ENCODE measurements at places on chromosomes 5 and 9.
A peak's percentile ranks its signal among the peaks of the same experiment; 100 is the strongest.

DNA sequence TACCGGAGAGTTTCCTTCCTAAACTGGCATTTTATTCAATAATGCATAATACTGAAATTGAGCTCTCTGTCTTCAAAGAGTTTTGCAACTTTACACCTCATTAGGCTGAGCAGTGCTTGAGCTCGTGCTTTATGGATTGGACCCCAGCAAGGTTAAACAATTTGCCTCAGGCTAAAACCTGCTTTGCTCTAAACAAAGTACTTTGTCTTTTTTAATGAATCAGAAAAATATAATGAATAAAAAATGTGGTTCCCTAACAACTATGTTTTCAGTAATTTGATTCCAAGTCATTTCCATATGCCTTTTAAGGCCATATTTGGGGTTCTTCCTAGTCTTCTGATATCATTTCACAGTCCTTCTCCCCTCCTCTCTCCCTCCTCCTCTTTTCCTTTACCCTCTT lies 20.0 kb downstream of the ZNF366 start:
- DNase-seq: no peak

DNA sequence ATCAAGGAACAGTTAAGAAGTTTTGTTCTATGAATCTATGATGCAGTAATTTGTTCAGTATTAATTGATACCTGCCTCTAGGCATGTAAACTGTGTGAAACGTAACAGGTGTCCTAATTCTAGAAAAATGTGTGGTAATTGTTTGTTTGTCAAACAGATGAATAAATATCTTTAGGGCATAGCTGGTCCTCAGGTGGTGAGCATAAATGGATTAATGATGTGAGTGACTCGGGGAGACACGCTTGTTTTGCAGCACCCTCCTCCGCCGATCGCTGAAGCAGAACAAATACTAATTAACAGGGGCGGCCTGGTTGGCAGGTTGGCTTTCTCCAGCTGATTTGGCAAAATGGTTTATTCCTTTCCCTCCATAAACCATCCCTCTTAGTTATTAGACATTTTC lies 88.8 kb downstream of the TLE4 start:
- DNase-seq: no peak

- no peak for DNase-seq
Measured at GRCh38 chr5:24367216-24367615, 277.6 kb downstream of the CDH10 start.

DNA sequence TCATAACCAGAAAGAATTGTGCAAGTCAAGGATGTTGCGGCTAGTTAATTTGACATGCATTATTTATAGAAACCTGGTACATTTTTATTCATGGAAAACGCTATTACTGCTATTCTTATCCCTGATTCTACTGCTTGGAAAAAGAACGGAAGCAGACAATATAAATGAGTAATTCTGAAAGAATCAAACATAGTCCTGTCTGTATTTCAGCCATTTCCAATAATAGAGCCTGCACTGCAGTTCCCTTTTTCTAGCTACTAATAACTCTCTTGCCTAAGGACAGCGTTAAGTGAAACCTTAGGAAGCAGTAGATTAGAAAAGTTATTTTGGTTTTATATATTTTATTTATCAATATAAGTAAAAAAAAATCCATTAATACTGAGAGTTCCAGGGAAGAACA lies 414.9 kb downstream of the CYLC2 start:
- no peak for DNase-seq

DNA sequence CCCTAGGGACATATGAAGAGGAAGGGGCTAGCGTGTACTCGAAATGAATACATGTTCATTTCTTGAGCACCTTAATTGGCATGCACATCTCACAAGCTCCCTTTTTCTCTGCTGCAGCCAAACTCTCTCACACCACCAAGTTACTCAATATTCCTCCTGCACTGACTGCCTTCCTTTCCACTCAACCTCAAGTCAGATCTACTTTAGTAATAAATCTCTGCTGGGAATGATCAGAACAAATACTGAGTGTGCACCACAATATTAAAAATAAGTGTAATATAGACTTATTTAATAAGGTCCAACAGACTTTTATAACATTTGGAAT lies 995.8 kb upstream of the WWC1 start:
- no peak for DNase-seq

DNA sequence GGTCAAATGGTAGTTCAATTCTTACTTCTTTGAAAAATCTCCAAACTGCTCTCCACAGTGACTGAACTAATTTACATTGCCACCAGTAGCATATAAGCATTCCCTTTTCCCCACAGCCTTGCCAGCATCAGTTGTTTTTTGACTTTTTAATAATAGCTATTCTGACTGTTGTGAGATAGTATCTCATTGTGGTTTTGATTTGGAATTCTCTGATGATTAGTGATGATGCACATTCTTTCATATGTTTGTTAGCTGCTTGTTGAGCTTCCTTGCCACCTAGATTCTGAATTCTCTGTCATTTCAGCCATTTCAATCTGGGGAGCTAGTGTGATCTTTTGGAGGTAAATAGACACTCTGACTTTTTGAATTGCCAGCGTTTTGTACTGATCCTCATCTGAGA lies 24.0 kb downstream of the CDK20 start:
- DNase-seq: no peak

GRCh38 chr9:83508067-83508466 lies 30.1 kb downstream of the FRMD3 start:
- no peak for DNase-seq

GRCh38 chr9:128001779-128002298 lies 21.1 kb upstream of the EEIG1 start:
- peak; percentile 78 for DNase-seq

DNA sequence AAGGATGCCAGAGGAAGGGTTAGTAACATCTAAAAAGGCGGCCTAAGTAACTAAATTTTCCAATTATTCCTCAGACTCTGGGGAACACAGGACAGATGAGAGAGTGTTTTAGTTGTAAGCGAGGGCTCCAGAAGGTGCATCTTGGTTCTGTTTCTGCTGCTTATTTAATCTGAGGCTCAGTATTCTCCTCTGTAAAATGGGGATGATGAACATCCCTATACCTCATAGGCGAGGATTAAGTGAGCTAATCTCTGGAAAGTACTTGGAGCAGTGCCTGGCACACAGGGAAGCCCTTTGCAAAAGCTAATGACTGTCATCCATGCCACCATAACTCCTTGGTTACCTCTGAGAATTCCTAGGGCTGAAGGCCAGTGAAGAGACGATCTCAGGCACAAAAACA lies 59.0 kb downstream of the SHB start:
- DNase-seq: no peak

- no peak for DNase-seq
Measured at GRCh38 chr9:7988644-7989280, 189.2 kb upstream of the DMAC1 start.

GRCh38 chr5:1842004-1842819 lies 40.5 kb downstream of the IRX4 start:
- no peak for DNase-seq

DNA sequence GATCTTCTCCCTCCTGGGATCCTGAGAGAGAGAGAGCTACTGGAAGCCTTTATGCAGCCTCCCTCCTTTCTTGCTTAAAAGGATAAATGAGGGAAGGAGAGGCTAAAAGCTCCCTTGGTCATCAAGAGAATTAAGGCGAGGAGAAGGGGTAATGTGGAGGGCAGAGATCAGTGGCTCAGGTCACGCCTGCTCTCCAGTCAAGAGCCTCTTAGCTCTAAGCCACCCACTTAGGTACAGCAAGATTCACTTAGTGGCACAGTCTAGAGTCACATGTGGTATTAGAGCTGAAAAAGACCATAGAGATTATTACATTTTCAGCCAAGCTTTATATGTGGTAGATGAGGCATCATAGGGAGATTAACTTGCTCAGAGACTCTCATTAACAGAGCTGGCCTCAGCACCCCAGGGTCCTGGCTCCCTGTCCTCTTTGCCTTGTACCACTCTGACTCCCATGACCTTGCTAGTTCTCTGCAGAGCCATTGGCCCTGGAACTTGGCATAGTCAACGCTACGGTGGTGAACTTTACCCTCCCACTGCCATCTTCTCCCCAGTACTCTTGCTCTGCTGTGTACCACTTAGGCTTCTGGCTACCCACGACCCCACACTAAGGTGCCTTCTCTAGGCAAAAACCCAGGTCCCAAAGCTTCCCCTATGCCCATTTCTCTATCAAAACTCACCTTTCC lies 37.6 kb downstream of the MFAP3 start:
- no peak for DNase-seq

DNA sequence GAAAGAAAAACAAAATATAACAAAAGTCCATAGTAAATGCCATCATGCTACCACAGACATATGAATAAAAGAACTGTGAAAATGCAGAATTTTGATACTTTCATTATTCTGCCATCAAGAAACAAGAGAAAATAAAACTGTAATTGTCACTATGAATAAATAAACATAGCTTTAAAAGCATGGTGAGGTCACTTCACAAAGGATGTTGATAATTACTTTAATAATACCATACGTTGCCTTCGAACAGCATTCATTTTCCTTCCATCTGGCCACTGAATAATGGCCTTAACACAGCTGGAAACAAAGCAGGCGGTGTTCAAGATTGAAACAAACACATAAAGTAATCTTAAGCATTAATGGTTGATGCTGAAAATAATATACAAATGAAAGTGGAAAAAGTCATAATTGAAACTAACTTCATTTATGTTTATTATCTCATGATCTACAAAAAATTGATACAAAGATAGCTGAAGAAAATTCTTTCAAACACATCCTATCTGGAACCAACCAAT lies 102.0 kb downstream of the AGTPBP1 start:
- no peak for DNase-seq

DNA sequence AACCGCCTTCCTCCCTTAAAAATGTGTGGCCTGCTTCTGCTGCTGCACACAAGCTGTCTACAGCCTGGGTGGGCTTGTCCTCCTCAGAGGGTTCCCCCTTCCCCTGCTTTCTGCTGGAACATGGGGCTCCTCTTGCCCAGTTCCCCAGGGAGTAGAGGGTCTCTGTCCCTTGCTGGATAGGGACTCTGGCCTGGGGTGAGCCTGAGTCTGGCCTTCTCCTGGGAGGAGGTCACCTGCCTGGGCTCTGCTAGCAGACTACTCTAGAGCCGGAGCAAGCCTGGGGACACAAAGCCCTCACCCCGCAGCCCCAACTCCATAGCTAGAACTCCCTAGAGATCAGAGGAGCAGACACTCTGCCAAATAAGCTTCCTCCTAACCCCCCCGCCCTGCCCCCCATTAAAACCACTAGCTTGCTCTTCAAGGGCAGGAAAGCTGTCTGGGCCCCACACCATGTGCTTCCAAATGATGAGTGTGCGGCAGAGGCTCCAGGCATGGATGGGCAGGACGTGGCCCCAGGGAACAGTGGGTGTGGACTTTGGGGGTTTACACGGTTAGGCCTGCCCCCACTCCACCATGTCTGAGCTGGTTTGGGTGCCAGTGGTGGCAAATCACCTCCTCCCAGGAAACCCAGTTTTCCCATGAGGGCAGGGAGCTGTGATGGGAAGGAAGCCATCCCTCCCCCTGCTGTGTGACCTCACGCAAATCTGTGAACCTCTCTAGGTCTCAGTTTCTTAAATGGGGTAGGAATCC lies 10.0 kb downstream of the TCF7 start:
- no peak for DNase-seq

GRCh38 chr5:371811-372555 lies 50.5 kb downstream of the AHRR start:
- no peak for DNase-seq

DNA sequence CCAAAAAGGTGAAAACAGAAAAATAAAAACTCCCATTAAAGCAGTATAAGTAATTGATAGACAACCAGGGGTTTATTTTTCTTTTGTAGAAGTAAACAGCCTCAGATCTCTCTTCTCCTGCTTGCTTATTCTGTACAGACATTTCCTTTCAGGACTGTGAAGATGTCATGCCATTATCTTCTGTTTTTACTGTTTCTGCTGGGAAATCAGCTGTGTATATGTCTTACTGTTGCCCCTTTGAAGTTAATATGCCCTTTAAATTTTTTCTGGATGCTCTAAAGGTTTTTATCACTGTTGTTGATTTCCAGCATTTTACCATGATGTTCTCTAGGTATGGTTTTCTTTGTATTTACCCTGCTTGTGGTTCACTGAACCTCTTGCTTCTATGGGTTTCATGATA lies 199.5 kb downstream of the NXNL2 start:
- DNase-seq: no peak
